HepG2 (cell line): ENCODE measurements at places on chromosomes 7 and 10. TPM values are rescaled to one million over a fixed set of nuclear protein-coding genes. Genes with fewer than 3 reads are reported as not detected.

DNA sequence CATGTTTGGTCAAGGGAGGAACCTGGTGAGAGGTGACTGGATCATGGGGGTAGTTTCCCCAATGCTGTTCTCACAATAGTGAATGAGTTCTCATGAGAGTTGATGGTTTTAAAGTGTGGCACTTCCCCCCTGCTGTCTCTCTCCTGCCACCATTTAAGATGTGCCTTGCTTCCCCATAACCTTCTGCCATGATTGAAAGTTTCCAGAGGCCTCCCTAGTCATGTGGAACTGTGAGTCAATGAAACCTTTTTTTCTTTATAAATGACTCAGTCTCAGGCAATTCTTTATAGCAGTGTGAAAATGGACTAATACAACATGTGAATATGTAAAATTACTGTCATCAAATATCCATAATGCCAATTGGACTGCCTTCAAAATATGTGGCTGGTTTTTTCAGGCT lies 165.5 kb upstream of the TARP start:
- no peak for DNase-seq

- DNase-seq = no peak
Measured at GRCh38 chr7:139627831-139628230, 104.3 kb downstream of the CLEC2L start.

GRCh38 chr10:70333268-70333667 lies 49.2 kb downstream of the LRRC20 start:
- no peak for DNase-seq

DNA sequence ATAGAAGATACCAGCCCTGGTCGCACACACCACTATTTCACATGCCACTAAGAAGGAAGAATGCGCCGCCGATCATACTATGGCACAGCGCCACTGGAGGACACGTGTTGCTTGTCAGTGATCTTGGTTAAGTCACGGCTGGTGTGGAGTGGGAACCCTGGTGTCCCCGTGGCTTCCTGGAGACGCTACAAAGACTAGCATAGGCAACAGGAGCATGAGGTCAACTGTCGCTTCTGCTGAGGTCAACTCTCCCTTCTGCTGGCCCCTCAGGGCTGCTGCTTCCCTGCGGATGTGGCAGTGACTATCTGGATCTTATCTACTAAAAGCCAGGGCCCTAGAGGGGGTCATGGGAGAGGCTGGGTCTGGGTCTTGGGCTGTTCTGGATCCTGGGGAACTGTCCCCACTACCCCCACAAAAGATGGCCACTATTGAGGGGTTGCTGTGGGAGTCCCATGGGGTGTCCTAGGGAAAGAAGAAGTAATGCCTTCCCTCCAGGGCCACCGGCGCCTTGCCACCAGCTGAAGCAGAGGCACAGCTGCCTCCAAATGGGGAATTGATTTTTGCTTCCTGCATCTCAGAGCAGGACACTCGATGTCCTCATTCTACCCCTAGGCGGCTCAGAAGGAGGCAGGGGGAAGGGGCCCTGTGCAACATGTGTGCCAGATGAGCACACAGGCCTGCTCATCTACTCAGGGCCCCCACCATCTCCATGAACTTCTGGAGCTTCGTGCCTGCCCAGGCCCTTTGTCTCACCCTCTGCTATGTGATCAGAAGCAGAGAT lies 76.6 kb upstream of the PPIF start:
- no peak for DNase-seq

DNA sequence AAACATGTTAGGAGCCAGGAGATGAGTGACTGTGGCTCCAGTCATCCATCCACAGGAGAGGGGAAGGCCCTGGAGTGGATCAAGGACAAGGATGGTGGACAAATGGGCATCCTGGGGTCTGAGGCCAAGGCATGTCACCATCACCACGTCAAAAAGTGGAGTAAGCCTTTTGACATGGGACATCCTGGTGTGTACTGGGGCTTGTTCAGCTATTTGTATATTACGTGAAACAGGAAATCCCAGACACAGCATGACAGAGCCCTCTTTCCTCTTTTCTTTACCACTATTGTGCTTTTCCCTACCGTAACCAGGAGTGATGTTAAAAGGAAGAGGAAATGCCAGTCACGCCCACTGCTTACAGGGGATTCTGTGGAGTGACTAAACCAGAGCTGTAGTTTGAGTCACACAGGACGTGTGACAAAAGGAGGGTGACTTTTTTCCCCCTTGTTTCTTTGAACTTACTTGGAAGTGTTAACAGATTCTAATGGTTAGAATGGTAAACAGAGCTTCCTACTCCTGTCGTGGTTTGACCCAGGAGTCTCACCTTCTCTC lies 15.4 kb downstream of the ACSL5 start:
- peak; percentile 85 for DNase-seq

DNA sequence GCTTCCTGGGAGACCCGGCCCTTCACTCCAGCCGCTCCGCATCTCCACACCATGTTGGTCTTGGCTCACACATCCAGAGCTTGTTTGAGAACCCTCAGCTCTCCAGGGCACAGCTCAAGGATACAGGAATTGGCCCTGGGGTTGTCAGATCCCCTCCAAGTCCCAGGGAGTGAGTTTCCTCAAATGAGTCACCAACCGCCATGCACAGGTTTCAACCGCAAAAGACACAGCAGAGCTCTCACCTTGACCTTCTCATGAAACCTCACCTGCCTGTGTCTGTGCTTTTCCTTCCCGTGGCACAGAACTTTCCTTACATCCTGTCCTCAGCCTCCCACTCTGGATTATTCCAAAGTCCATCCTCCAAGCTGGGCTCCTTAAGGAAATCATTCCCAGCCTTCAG lies 20.6 kb downstream of the AZGP1 start:
- no peak for DNase-seq

DNA sequence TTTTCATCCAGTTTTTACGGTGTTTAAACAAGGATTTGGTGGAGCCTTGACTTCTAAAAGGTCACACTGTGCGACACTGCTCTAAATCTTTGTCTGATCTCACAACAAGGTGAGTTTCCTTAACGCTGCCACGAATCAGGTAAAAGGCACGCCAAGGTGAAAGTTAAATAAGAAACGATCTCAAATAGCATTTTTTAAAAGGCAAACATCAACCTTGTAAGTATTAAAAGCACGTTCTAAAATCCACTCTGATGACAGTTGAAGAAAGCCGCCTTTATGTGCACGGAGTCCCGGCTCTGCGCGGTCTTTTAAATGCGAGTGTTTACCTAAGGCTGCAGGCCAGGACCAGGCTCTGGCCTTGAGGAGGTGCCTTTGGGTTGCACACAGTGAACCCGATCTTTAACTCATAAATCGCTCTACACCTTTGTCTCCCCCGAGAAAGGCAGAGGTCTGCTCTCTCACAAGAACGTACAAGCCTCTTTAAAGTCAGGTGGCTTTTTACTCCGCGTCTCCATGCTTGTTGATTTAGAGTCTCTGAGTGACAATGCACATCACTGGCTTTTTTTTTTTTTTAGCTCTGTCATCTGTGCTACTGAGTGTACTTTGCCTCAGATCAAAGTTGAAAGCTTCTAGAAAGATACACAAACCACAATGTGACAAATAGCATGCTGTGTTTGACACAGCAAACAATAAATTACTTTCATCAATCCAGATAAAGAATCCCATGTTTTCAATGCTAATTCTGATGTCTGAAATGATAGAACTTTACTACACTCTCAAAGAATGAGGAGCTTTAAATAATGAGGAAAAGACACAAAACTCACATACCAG lies 25.9 kb upstream of the RNF32 start:
- DNase-seq = peak; percentile 100

DNA sequence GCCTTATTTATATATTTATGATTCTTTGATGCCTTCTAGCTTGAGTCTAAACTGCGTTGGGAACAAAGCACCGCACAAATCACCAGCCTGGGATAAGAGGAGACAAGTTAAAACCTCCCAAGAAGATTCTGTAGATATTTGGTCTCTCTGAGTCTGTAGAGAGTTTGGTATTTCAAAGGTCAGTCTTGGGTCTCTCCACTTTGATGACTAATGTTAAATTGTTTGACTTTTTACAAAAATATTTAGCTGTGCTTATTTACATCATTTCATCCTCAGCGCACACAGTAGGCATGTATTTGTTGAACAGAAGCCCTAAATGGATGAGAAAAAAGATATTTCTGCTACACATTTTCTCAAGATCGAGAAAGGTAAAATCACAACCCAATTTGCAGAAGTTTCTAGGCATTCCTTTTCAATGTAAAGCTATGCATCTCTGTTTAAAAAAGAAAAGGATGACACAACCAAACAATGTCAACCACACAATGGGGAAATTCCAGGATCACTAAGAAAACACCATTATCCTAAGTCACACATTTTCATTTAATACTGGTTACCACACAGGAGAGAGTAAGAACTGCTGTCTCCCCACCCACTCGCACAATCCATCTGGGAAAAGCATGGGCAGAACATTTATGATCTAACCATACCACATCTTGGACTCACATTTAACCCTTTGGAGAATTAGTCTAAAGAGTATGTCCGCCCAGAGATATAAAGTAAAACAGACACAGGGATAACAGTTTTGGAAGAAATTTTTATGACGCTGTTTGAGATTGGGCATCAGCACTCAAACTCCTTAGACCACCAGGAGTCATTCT lies 4.4 kb downstream of the CDK6 start:
- DNase-seq = peak; percentile 60

- DNase-seq = no peak
Measured at GRCh38 chr7:96723622-96724021, 14.0 kb upstream of the SEM1 start.

DNA sequence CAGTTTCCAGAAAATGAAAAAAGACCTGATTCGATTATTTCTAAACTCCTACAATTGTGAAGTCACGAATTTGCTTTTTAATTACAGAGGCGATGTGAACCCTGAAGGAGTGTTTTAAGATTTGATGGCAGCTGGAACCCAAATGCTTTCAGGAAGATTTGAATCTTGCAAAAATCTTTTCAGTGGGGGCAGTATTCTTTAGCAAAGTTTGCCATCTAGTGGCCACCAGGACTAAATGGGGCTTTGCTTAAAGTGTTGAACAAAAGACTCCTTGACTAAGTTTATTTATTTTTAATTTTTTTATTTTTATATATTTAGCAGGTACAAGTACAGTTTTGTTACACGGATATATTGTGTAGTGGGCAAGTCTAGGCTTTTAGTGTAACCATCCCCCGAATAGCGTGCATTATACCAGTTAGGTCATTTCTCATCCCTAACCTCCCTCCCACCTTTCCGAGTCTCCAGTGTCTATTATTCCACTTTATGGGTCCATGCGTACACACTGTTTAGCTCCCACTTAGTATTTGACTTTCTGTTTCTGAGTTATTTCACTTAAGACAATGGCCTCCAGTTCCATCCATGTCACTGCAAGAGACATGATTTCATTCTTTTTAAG lies 98.8 kb downstream of the CACNB2 start:
- DNase-seq = peak; percentile 10

DNA sequence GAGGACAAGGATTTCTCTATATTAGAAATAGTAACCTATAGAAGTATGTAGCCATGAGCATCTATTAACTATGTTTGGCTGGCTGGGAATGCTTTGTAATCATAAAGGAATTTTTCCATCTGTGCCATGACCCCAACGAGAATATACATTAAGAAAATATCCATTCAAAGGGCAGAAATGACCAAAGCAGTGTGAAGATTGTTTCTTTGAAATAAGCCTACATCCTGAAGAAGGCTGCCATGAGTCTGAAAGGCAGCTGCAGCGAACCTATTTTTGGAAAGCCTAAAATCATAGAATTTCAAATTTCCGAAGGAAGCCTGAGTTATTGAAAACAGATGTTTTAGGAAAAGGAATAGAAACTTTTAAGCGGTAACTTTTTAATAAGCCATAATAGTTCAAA lies 244.2 kb upstream of the FOXK1 start:
- DNase-seq = no peak

DNA sequence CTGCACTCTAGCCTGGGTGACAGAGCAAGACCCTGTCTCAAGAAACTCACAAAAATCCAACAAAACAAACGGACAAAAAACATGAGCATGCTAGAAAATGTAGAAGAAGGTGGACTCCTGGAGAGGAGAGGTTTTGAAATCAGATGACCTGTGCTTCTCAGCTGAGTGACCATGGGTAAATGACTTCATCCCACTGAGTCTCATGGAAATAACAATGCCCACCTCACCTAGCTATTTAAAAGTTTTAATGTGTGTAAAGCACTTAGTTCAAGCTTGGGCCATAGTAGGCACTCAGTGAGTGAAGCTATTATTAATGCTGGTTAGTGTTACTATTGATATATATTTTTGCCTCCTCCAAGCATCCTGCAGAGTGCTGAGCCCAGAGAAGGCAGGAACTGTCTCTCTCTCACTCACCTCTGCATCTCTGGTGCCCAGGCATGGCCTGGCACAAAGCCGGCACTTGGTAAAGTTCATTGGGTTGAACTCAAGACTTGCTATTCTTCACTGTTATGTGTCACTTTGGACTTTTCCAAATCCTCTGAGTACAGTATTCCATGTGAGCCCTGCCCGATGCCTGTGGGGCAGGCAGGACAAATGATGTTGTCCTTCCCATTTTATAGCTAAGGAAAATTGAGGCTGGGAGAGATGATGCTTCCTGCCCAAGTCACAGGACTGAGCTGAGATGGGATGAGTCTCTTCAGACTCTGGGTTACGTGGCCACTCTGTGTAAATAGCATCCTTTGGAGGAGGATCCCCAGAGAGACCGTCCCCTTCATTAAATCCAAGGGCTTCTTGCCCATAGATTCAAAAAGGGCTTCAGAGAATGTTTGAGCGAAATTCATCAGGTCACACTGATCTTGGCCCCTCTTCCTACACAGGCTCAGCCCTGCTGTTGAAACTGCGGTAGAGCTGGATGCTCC lies 81.4 kb upstream of the EMX2 start:
- no peak for DNase-seq

DNA sequence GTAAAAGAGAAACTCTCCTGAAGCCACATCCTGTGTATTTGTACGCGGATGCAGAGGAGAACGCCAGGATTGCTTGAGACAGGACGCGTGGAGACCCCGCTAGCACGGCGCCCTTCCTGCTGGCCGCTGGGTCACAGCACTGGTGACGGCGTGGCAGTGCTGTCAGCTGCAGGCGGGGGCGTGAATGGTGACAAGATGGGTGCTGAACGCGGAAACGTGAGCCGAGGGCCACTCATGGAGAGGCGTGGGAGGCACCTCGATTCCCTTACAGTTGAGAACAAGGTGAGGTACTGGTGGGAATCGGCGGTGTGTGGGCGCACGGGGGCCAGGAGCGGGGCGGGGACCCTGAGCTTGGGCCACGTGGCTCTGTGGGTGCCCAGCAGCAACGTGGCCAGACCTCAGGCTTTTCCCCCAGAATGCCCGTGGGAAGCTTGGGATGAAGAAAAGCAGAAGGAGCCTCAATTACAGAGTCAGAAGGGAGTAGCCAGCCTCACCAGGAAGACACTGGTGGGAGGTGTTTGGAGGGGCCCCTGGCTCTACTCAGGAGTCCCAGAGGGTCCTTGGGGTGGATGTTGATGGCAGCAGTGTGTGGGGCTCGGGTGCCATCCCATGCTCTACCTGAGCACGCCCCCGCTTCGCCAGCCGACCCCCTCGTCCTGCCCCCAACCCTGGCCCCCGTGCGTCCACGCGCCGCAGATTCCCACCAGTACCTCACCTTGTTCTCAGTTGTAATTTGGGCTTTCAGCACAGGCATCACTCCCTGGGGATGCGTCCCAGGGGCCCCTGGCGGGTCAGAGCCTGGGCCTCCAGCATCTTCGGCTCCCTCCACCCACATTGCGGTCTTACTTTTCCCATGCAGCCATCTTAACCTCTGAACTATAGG lies 208.4 kb upstream of the TCERG1L start:
- no peak for DNase-seq

Gene HOXA4
- total RNA-seq = 1.8 and 2.4 TPM in 2 replicates

Gene DMBT1
- not detected in 2 replicates for total RNA-seq

Gene ZSCAN21
- 10.0 and 11.8 TPM in 2 replicates for total RNA-seq

Gene ZNF479
- total RNA-seq = not detected in 2 replicates

Gene HOXA1
- total RNA-seq = 0.20 TPM in 1 of 2 replicates, not detected in the other
